ENCODE measurements at places on chromosomes 1 and 21.

- no peak for DNase-seq
Observed at GRCh38 chr1:41358131-41359021, 2.9 kb upstream of the FOXO6 start.

- DNase-seq, result no peak
Observed at GRCh38 chr1:156602557-156602993, 1.3 kb upstream of the GPATCH4 start.

GRCh38 chr1:203627398-203627797 lies 766 bp downstream of the ATP2B4 start:
- DNase-seq, result no peak

DNA sequence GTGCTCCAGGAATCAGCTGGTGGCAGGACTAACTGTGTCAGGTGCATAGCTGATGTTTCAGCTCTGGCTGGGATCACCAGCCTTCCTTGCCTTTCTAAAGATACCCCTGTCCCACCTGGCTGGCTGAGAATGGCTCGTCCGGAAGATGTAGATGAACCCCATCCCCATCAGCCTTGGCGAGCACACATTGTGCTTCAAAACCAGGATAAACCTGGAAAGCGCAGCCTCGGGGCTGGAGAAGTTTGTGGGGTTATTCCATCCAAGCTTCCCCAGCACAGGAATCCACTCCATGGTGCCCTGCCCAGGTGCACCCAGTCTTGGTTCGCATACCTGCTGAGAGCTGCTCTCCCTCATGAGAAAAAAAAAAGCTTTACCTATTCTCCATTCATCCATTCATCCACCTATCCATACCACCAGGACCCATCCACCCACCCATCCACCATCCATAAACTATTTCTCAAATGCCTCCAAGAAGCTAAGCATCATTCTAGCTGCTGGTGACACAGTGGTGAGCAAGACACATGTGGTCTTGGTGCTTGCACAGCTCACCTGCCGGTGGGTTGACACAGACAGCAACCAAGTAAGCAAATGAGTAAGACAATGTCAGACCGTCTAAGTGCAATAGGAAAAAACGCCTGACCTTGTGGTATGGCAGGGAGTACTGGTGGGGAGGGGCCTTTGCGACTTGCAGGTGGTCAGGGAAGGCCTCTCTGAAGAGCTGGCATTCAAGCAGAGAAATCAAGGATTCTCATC lies 94.0 kb downstream of the DMRTB1 start:
- peak; percentile 15 for DNase-seq

- DNase-seq, result no peak
Observed at GRCh38 chr1:61287734-61288133, 205.4 kb downstream of the NFIA start.

DNA sequence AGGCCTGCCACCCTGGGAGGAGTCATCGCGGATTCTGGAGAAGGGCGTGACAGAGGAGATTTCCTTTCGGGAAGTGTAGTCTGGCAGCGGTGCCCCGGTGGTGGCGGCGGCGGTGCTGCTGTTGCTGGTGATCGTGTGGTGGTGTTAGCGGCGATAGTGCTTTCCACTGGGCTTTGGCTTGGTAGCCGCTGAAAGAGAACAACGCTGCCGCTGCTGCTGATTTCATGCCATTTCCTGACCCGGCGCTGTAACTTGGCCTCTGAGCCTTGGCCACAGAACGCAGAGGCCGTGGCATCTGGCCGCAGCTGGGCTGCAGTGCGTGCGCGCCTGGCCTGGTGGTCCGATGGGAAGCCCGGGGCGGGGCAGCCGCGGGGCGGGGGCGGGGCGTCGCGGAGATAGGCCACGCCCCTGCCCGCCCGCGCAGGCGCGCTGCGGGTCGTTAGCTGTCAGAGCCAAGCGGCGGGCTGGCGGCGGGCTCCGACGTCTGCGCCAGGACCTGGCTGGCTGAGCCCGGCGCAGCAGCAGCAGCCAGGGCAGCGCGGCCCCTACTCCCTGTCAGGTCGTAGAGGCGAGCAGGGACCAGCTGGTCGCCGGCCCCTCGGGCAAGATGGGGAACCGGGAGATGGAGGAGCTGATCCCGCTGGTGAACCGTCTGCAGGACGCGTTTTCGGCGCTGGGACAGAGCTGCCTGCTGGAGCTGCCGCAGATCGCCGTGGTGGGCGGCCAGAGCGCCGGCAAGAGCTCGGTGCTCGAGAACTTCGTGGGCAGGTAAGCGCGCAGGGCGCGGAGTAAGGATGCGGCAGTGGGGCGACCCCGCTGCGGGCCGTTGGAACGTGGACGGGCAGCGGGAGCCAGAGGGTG lies at the start of gene DNM3:
Gene DNM3, plus strand, starts transcription at position 449 of the 861 bp plus-strand sequence. Its CDS starts 159 bp downstream, at position 608.
- peak; percentile 53 for DNase-seq

DNA sequence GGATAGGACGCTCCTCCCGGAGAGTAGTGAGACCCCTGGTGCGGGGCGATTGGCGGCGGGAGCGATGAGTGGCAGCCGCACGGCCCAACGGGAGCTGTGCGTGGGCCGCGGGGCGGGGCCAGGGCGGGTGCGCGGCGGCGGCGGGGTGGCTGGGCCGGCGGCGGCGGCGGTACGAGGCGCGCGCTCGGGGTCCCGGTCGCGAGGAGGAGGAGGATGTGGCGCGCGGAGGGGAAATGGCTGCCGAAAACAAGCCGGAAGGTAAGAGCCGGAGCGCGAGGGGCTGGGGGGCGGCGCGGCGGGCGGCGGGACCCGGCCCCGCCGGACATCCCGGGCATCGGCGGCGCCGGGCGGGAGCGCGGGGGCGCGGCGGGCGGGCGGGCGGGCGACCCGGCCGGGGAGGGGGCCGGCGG lies at the start of gene CAMTA1:
Gene CAMTA1, plus strand, starts transcription at position 137 of the 410 bp plus-strand sequence. Its CDS starts 77 bp downstream, at position 214.
- no peak for DNase-seq

DNA sequence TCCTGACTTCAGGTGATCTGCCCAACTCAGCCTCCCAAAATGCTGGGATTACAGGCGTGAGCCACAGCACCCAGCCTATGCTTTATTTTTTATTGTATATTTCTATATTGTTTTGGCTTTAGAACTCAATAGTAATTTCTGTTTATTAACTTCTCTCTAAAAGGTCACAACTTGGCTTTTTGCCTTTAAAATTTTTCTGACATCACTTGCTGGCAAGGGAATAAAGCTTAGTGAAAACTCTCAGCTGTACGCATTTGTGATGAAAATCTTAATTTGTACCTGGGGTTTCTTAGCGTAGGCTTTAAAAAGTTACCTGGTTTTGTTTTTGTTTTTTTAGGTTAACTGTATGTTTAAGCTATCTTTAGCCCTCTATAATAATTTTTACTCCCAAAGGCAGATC lies 36.2 kb downstream of the B3GALNT2 start:
- no peak for DNase-seq

- DNase-seq, result peak; percentile 29
Observed at GRCh38 chr1:175072099-175072951, 4.7 kb downstream of the TNN start.

GRCh38 chr1:200005165-200005564 lies 22.3 kb upstream of the NR5A2 start:
- DNase-seq, result no peak

DNA sequence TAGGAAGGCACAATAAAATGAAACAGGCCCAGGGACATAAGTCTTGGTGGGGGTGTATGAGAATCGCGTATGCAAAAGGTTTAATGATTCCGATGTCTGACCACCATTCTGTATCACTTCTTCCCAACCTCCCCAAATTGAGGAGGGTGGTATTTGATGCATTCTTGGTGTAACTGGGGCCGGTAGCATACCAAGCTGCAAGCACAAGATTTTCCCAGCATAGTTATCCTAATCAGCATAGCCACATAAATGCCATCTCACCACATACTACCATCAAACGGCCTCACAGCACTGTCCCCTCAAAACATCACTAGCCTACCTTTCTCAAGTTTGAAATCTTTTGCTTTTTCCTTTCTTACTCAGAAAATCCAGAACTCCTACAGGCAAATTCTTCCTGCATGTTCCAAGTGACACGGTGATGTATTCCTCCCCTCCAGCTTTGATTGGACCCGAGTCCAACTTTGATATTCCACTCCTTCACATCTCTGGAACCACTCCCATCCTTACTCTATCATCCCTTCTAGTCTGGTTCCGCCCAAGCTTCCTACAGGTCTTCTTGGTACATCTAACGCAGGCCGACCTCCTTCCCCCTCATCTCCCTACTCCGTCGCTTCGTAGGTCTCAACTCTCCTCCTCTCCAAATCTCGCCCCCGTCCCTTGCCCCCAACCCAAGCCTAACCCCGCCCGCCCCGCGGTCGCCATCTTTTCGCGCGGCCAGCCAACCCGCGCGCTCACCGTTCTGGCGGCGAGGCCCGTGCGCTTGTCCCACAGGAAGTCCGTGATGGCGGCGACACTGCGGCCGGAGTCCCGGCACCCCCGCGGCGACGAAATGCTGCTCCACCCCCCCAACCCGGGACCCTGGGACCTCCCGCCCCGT lies 600 bp downstream of the CLK2 start:
- DNase-seq, result no peak

GRCh38 chr1:64318428-64318827 lies 115.0 kb downstream of the UBE2U start:
- no peak for DNase-seq

DNA sequence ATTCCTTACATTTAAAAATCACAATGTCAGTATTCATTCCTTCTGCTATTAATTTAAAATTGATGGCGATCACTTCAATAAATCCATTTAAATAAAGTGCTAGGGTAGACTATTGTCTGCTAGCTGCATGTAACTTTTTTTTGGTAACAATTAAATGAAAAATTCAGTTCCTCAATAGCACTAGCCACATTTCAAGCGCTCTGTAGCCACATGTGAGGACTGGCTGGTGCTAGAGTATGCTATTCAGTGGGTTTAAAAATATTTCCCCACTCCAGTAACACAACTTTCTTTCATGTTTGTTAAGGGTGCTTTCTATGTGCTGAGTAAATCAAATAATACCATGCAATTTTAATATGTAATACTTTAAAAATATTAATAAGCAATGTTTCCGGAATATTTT lies 108.2 kb downstream of the LTN1 start:
- DNase-seq, result no peak

GRCh38 chr1:229058111-229058561 lies 212.8 kb upstream of the RAB4A start:
- no peak for DNase-seq

- DNase-seq, result no peak
Observed at GRCh38 chr1:238738892-238739291, 647.5 kb upstream of the CHRM3 start.

- DNase-seq, result no peak
Observed at GRCh38 chr1:23389837-23390321, 20.2 kb upstream of the ZNF436 start.

- no peak for DNase-seq
Observed at GRCh38 chr1:163250382-163250974, 47.8 kb upstream of the RGS5 start.
